ENCODE measurements at places on chromosomes 3 and 15.

DNA sequence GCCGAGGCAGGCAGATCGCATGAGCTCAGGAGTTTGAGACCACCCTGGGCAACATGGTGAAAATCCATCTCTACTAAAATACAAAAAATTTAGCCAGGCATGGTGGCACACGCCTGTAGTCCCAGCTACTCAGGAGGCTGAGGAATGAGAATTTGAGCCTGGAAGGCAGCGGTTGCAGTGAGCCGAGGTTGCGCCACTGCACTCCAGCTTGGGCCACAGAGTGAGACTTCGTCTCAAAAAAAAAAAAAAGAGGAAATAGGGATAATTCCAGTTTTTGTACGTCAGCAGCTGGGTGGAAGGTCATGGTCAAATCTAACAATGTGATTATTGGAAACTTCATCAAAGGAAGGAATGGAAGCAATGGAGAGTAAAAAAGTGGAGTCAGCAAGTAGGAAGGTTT lies 3.1 kb downstream of the CMC1 start:
- DNase-seq, result no peak

DNA sequence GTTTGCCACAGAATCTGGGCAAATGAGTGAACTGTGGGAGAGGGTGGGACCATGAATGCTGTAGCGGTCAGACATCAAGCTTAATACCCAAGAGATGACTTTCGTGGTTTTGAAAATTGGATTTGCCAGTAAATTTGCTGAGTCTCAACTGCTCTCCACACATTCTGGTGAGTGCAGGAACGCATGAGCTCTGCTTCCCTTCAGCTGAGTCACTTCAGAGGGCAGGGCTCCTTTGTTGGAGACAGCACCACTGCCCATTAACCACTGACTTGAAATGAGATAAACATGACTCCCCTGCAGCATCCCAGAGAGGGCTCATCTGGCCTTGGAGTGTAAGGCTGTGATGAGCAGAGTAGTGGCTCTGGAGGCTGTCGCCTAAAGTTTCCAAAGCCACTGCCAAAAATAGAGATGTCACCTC lies 22.6 kb downstream of the RARRES1 start:
- DNase-seq, result peak; percentile 86

DNA sequence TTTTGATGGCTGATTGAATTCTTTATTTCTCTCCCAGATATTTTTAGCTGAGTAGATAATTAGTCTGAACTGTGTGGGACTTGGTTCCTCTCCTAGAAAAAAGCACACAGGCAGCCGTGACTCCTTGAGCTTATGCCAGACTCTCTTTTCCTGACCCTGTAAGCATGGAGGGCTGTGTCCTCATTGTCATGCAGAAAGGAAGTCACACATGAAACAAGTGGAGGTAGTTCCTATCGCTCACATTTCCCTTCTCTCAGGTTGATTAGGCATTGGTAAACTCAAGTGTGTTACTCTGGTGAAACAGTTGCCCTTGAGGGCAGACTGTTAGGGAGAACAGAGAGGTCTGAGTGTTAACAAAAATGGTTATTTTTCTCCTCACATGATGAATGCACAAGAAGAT lies 6.3 kb upstream of the RTP4 start:
- no peak for DNase-seq

DNA sequence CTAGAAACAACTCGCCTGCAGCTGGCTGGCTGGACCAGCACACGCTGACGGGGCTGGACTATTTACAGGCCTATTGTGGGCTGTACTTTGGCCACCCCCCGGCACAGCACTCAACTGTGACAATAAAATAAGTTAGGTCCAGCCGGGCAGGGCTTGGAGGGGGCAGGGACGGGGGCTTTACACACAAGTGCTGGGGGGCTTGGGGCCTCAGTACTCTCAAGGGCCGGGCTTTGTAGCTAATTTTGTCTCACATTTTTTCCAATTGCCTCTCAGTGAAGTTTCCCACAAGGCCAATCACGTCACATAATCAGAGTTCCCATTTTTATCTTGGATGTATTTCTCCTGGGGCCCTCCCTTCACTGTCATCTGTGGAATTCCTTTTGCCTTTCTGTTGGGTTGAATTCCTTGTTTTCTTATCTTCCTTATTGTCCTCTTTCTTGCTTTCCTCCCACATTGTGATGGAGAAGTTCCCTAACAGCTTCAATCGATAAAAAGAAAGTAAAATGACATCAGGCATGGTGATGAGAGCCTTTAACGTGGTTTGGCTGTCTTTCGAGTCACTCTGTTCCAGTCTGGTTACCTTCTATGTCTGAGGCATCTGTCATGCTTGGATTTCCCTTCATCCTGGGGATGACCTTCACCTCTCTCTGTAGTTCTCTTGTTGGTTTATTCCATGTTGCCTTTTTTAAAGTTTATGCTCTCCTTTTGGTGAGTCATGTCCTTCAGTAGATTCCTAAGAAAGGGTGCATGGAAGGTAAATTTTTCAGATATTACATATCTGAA lies 44.1 kb upstream of the CMTM7 start:
- DNase-seq, result no peak

GRCh38 chr3:41120460-41120859 lies 78.8 kb upstream of the CTNNB1 start:
- no peak for DNase-seq

DNA sequence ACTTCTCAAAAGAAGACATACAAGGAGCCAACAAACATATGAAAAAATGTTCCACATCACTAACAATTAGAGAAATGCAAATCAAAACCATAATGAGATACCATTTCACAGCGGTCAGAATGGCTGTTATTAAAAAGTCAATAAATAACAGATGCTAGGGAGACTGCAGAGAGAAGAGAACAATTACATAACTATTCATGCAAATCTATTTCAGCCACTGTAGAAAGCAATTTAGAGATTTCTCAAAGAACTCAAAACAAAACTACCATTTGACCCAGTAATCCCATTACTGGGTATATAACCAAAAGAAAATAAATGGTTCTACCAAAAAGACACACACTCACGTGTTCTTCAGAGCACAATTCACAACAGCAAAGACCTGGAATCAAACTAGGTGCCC lies 116.3 kb downstream of the VPS13C start:
- DNase-seq, result no peak

- DNase-seq, result peak; percentile 55
Measured at GRCh38 chr3:171187706-171188290, 161.3 kb upstream of the SLC2A2 start.

DNA sequence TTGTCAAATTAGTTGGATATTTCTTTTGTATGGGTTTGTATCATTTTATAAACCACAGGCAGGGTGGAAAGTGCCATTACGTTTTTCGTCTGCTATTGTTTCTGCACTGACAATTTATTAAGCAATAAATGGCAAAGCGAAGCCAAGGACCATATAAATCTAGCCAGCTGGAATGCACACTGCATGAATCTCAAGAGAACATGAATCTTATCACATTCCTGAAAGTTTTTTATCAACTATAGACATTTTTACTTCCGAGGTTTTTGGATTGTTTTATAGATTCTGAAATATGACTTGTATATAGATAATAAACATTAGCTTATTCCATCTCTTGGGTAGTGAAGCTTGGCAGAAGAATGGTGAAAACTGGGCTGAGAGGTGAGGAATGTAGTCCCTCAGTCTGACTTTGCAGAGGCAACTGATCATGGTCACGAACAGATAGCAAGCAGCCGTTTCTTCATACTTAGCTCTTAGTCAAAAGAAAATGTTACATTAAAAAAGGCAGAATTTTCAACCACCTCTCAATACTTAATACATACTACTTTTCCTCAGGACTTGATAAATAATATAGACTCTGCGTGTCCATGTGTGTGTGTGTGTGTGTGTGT lies 102.7 kb downstream of the OSBPL10 start:
- DNase-seq, result no peak

- no peak for DNase-seq
Measured at GRCh38 chr3:162892921-162893793, 1396.5 kb downstream of the OTOL1 start.

DNA sequence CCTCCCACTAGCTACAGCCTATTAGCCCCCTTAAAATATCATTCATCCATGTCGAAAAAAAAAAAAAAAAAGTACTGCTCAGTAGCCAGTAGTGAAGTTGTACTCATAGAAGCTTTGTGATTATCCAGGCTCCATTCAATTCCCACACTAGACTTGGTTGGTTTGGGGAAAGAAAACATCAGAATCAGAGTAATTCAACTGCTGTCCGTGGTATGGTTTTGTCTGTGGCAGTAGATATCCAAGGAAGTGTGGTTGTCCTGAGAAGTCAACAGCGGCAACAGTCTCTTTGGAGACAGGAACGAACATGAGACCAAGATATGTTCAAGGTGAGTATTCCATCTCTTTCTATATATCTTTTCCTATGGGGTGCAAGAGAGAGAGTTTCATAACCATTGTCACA lies 99.2 kb downstream of the GOLIM4 start:
- DNase-seq, result no peak

- no peak for DNase-seq
Measured at GRCh38 chr15:34132881-34133280, 31.0 kb downstream of the PGBD4 start.

- DNase-seq, result no peak
Measured at GRCh38 chr3:13316603-13317002, 103.5 kb downstream of the NUP210 start.

DNA sequence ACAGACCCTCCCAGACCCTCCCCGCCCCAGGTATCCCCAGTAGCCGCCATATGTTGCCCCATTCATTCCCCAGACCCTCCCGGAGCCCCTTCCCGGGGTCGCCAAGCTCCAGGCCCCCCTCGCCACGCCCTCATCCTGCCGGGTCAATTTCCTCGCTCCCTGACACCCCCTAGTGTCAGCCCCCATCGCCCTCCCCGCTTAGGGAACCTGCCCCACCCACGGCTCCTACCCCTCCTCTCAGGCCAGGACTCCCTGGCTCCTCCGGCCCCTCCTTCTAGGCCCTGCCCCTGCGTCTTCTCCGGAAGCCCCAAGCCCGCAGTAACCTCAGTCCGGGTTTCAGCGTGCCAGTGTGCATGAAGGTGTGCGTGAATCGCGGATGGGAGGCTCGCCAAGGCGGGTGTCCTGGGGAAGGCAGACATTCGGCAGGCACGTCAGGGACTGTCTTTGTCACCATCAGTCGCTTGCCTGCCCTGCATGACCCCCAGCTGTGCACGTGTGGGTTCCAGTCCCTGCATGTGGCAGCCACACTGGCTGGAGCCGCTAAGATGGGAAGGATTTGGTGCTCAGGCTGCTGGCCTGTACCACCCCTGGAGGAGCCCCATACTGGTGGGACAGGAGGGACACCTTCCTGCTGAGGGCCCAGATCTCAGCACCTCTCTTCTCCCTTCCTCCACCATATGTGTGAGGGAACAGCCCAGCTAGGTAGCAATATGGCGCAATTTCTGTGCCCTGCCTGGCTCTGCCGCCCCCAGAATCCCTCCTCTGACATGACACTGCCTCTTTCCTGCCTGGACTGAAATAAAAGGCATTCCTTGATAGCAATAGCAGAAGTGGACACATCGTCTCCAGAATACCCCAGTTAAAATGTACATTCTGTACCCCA lies 693 bp downstream of the DISP2 start:
- no peak for DNase-seq
